Uterus (tissue), 4 donors: ENCODE measurements at places on chromosomes 2 and 18. TPM values are rescaled to one million over a fixed set of nuclear protein-coding genes. Genes with fewer than 3 reads are reported as not detected.

DNA sequence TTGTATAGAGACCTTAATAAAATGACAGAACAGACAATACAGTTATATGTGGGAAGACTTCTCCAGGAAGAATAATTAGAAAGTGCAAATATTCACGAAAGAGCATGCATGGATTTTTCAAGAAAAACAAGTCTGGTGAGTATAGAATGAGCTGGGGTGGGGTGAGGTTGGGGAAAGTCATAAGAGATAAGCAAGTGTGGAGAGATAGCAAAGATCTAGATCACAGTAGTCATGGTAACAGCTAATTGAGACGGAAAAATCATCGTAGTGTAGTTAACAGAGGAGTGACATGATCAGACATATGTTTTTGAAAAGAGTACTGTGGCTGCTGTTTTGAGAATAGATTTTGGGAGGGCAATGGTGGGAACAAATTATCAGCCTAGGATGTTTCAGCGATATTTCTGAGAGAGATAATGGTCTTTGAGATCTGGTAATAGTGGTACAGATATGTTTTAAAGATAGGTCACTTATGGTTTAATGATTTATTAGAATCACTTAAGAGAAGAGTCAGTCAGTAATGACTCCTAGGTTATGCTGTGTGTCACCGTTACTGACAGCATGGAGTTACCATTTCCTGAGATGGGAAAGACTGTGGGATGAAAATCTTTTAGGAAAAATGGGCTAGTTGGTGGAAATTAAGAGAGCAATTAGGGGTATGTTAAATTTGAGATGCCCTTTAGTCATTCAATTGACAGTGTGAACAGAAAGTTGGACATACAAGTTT is 248.5 kb upstream of the SLC8A1 start:
- no peaks in the 10 kb centered on the region for H3K27me3 ChIP-seq
- H3K4me3 ChIP-seq = no peak overlapping the region
- DNase-seq = no peak
- no peaks in the 10 kb centered on the region for H3K36me3 ChIP-seq

DNA sequence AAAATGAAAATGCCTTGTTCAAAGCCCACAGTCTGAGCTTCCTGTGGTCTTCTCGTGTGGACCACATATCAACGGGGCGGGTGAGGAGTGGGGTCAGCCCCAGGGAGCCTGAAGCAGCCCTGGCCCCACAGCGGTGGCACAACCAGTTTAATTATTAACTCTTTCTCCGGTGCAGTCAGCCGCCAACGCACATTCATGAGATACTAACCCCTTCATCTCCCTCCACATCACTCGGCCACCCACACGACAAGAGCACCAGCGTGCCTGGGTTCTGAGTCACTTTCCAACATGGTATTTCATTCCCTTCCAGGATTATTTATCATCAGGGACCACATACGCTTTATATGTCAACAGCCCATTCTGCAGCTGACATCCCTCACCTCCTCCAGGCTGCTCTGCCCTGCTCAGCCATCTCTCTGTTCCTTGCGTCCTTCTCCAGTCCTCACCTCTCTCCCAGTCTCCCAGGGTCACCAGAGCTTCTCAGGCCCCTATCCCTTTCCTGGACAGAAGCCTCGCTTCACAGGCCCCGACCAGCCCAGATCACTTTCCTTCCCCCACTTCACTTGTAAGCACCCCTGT is 48.0 kb upstream of the ID2 start:
- H3K27ac ChIP-seq = no peak overlapping the region
- H3K4me1 ChIP-seq = peaks cover 12% of the 10 kb centered on the region
- no peak overlapping the region for H3K4me3 ChIP-seq
- no peaks in the 10 kb centered on the region for H3K27me3 ChIP-seq
- H3K36me3 ChIP-seq = no peaks in the 10 kb centered on the region

Gene GNLY
- total RNA-seq = not detected

DNA sequence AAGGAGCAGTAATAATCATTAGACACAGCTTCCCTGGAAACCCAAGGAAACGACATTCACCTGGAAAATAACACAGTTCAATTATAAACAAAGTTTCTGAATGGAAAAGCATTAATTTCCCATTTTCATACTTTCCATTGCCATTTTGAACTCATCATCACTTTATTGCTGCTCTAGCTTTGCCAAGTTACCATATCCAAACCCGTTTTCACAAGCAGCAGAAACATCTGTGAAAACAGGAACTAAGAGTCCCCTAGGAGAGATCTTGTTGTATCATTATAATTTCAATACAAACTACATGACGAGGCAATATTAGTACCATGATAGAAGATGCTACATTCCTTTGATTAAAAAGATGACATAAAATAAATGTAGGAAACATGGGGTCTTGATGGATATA is 597.0 kb upstream of the NRXN1 start:
- H3K27ac ChIP-seq = no peak overlapping the region
- H3K4me3 ChIP-seq = no peak overlapping the region
- H3K36me3 ChIP-seq = no peaks in the 10 kb centered on the region
- DNase-seq = no peak
- H3K27me3 ChIP-seq = no peaks in the 10 kb centered on the region

GRCh38 chr2:69213201-69213600 is 173.8 kb downstream of the GFPT1 start:
- DNase-seq = no peak
- no peaks in the 10 kb centered on the region for H3K4me1 ChIP-seq
- H3K27ac ChIP-seq = no peak overlapping the region
- H3K4me3 ChIP-seq = no peak overlapping the region
- H3K27me3 ChIP-seq = no peaks in the 10 kb centered on the region

DNA sequence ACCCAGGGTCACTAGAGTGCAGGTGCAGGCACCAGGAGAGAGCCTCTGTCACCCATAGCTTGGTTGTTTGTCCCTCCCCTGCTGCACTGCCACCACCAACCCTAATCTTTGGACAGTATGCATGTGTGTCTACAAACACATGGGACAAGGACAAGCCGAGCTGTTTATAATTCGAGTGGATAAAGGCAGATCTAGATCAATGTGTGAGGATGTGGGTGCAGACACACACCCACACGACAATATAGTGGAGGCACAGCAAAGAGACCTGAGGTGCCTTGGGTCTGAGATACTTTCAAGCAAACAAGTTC is 199.2 kb downstream of the TNS1 start:
- no peak overlapping the region for H3K4me3 ChIP-seq
- no peaks in the 10 kb centered on the region for H3K27me3 ChIP-seq
- peaks cover 6% of the 10 kb centered on the region for H3K4me1 ChIP-seq
- H3K36me3 ChIP-seq = no peaks in the 10 kb centered on the region

DNA sequence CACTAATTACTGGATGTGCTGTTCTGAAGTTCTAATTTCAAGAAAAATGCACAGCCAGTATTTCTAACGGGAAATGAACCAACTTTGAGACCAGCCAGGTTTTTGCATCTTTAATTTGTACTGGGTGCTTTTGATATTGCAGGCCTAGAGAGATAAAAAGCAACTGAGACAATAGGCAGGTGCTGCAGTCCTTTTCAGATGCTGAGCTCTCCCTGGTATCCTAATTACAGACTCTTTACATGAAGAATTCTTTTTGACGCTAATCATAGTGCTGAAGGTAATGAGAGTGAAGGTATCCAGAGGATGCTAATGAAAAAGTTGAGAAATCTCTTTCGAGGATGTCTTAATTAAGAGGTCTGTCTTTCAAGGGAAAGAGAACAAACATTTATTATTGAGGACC is 85.1 kb downstream of the SERPINB8 start:
- H3K27ac ChIP-seq = no peak overlapping the region
- DNase-seq = no peak
- H3K27me3 ChIP-seq = no peaks in the 10 kb centered on the region
- H3K4me1 ChIP-seq = no peaks in the 10 kb centered on the region

Gene ARHGAP28
- total RNA-seq = 1.0 TPM

Gene IL1A
- total RNA-seq = not detected

Gene ANKRD30B
- total RNA-seq = not detected

Gene TTN
- total RNA-seq = 10.0 TPM

GRCh38 chr2:148887350-148888002 is 12.4 kb downstream of the KIF5C start:
- peak overlapping the region; percentile 12 for H3K4me3 ChIP-seq
- H3K27me3 ChIP-seq = peaks cover 11% of the 10 kb centered on the region
- no peaks in the 10 kb centered on the region for H3K4me1 ChIP-seq
- no peaks in the 10 kb centered on the region for H3K36me3 ChIP-seq
- no peak overlapping the region for H3K27ac ChIP-seq
- DNase-seq = no peak

- H3K4me3 ChIP-seq = no peak overlapping the region
- H3K27me3 ChIP-seq = no peaks in the 10 kb centered on the region
- no peaks in the 10 kb centered on the region for H3K4me1 ChIP-seq
- H3K27ac ChIP-seq = peak overlapping the region; percentile 12
Measured at GRCh38 chr2:204023088-204023487, 86.5 kb downstream of the ICOS start.

DNA sequence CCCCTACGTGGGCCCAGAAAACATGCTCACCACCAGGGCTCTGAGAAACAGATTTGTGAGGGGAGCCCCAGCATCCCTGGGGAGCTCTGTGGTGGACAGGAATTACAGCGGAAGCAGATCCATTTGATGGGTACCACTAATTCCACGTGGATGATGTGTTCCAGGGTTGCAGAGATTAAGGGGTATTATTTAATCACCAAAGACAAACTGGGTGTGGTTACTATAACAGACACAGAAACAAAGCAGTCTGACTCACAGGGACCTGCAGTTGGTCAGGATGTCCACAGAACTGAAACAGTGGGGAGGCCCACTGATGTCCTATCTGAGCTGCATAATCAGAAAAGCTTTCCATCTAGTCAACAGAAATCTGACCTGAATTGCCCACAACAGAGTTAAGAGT is 65.8 kb downstream of the PSMG2 start:
- H3K27ac ChIP-seq = no peak overlapping the region
- H3K4me3 ChIP-seq = no peak overlapping the region
- no peaks in the 10 kb centered on the region for H3K4me1 ChIP-seq
- no peaks in the 10 kb centered on the region for H3K27me3 ChIP-seq
- H3K36me3 ChIP-seq = no peaks in the 10 kb centered on the region

GRCh38 chr18:24026457-24026856 is 11.9 kb downstream of the TTC39C start:
- H3K4me3 ChIP-seq = no peak overlapping the region
- DNase-seq = no peak

Gene PJVK
- total RNA-seq = 3.8 TPM

Gene DAW1
- not detected for total RNA-seq

Gene LYPD6B
- not detected for total RNA-seq

Gene LRATD1
- 10.4 TPM for total RNA-seq

Gene SSB
- 73.4 TPM for total RNA-seq

GRCh38 chr18:911025-911424 is 6.4 kb downstream of the ADCYAP1 start:
- peaks cover 35% of the 10 kb centered on the region for H3K27me3 ChIP-seq
- no peak overlapping the region for H3K27ac ChIP-seq
- no peak overlapping the region for H3K4me3 ChIP-seq
- no peak for DNase-seq
- H3K36me3 ChIP-seq = no peaks in the 10 kb centered on the region

DNA sequence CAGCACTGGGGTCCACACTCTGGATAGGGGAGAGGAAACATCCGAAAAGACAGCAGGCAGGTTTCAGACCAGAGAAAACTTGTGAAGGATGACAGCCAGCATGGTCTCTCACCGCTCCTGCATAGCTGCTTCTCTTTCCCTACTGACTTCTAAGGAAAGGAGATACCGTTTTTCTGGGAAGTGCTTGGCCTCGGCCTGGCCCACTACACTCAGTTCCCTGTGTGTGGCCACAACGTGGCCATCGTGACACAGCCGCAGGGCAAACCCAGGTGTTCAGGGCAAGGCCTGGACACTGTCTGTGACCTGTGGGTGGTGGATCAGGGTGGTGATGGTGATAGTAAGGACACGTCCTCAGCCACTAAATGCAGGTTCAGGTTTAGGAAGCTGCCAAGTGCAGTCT is 34.2 kb upstream of the ACAA2 start:
- DNase-seq = no peak
- no peaks in the 10 kb centered on the region for H3K4me1 ChIP-seq
- H3K27ac ChIP-seq = no peak overlapping the region
- H3K27me3 ChIP-seq = no peaks in the 10 kb centered on the region
- H3K4me3 ChIP-seq = no peak overlapping the region

- DNase-seq = no peak
- H3K36me3 ChIP-seq = no peaks in the 10 kb centered on the region
Measured at GRCh38 chr2:10329880-10330699, 27.4 kb downstream of the HPCAL1 start.

GRCh38 chr2:16119741-16120140 is 179.4 kb downstream of the MYCN start:
- no peaks in the 10 kb centered on the region for H3K4me1 ChIP-seq
- H3K27me3 ChIP-seq = no peaks in the 10 kb centered on the region
- no peaks in the 10 kb centered on the region for H3K36me3 ChIP-seq
- H3K27ac ChIP-seq = no peak overlapping the region
- DNase-seq = no peak
- H3K4me3 ChIP-seq = no peak overlapping the region

Gene C2orf80
- not detected for total RNA-seq

DNA sequence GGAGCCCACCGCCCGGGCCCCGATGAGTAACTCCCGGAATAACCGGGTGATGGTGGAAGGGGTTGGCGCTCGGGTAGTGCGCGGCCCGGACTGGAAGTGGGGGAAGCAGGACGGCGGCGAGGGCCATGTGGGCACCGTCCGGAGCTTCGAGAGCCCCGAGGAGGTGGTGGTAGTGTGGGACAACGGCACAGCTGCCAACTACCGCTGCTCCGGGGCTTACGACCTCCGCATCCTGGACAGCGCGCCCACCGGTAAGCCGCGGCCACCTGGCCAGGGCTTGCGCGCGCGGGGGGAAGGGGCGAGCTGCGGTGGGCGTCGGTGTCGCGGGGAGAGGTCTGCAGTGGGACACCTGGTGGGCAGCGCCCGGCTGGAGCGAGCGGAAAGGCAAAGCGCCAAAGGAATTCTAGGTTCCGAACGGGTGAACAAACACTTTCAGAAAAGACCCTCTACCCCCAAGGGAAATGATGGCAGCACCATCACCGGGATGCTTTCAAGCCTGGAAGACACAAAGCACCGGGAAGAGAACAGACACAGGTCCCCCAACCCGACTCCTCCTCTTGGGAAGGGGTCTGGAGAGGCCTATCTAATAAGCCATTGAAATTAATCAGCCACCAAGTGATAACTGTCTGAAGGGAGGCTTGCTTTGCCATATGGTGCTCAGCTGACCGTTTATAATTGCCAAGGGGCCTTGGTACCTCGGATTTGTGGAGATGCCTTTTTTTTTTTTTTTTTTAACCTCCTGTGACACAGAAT is 1.1 kb downstream of the MIB1 start:
- no peaks in the 10 kb centered on the region for H3K27me3 ChIP-seq
- no peaks in the 10 kb centered on the region for H3K36me3 ChIP-seq
- DNase-seq = peak; percentile 33

DNA sequence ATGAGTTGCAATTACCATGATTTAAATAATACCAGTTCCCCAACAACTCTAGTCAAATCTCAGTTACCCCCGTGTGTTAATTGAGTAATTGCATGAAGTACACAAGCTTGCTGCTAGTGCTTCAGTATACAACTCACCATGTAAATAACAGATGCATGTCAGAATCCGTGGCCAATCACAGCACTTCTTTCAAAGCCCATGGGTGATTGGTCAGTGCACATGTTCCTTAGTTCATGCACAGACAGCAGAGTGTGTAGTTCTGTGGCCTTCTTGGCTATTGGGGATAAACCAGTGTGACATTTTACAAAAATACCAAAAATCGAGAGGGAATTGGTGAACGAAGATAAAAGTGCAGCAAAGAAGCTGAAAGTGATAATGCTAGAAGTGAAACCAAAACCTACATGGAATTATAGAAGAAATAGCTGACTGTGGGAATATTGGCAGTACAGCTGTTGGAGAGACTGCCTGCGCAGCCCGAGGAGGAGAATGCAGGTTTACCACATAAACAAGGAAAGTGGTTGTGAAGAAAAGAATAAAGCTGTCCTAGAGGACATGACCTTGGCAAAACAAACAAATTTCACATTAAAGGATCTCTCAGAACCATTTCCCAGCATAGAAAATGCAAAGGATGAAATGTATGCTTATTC is 59.4 kb downstream of the NEDD4L start:
- H3K4me1 ChIP-seq = no peaks in the 10 kb centered on the region
- H3K4me3 ChIP-seq = no peak overlapping the region
- DNase-seq = no peak
- H3K27me3 ChIP-seq = no peaks in the 10 kb centered on the region
- H3K27ac ChIP-seq = no peak overlapping the region
